ENCODE measurements at places on chromosomes 1 and 21.

DNA sequence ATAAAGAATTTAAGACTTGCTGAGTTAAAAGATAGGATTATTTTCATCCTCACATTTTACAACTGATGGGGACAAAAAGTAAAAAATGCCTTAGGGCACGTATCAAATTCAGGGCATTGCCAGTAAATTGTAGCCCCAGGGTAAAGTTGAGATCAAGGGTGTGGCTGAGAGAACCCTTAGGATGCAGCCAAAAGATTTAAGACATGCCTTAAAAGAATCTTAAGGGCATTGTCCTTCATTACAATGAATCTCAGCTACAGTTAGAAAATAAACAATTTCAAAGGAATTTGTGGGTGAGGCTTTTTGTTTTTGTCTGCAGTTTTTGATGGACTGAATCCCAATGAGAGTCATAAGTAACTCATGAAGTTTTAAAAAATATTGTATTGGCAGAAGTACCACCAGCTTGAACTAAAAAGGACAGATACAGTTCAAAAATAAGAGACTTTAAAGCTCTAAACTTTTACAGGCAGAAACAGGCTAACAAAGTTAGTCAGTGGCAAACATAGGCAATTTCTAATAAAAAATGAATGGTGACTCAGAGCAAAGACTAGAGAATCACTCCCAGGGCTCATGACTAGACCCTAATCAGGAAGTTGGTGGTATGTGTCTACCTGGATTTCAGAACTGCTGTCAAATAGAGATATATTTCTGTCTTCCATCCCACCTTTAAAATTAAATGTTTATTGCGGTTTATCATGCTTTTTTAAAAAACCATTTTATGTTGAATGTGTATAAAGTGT lies 165.1 kb upstream of the SNX7 start:
- no peak for DNase-seq

DNA sequence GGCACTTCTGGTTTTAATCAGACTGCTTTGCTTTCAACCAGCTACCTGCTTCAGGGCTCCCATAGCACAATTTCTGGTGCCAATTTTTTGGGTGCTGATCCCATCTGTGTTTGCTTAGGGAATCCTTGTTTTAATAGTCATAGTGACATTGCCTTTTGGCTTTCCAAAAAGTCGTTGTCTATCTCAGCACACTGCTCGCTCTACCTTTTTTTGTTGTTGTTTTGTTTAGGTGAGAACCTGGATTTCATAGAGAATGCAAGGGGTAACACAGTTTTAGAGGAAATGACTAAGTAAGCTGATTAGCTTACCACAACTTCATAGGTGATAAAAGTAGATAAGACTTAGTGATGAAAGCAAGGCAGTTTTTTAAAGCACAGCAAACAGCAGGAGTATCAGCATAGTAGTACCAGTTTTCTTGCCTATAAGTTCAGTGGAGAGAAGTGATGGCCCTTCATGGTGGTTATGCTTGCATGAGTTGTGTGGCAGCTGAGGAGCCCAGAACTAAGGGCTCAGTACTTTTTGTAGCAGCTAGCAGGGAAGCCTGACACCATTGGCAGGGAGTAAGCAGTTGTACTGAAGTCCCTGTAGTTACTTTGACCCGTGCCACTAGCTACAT lies 31.3 kb downstream of the NEK7 start:
- no peak for DNase-seq

DNA sequence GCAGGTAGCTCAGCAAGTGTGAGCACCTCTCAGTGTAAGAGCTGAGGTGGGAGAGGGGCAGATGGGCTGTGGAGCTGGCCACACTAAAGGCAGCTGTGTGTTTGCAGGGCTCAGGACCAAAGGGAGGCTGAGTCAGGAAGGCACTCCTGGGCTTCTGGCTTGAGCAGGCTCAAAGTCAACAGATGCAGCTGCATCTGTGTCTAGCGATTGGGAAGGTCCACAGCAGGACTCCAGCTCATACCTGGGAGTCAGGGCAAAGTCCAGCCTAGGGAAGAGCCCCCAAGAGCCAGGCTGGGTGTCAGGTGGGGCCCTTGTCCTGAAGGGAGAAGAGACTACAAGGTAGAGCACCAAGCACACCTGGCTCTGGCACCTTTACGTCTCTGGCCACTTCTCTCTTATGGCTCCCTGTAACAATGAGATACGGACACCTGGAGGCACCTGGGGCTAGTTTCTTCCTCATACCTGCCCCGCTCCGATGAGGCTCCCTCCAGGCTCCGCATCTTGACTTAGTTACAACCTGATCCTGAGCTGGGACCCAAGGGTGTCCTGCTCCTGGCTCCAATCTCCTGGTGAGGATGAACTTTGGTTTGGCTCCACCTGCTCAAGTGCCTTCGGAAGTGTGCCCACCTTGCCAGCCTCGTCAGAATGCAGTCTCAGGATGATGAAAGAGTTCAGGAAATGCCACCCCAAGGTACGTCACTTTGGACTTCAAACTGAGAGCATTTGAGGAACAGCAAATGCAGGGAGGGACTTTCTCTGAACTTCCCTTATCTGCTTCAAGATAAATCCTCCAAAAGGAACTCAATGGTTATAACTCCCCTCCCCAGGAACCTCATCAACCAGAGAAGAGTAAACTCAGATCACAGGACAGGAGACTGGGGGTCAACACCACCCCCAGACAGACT lies 21.5 kb upstream of the SLC2A1 start:
- no peak for DNase-seq

- no peak for DNase-seq
Observed at GRCh38 chr1:184299796-184300195, 87.0 kb upstream of the C1orf21 start.

DNA sequence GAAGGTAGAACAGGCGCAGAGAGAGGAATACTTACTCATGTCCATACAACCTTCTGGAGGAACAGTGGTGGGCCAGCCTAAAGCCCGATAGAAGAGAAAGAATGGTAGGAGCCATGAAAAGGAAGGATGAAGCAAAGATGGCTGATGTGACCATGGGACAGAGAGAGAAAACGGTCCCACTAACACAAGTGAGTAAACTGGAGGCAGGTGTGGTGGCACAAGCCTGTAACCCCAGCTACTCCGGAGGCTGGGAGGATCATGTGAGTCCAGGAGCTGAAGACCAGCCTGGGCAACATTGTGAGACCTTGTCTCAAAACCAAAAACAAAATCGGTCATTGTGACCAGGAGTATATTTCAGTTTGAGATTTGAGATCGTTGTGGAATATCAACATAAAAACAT lies 49.4 kb downstream of the C1orf198 start:
- DNase-seq: peak; percentile 77

GRCh38 chr1:1833456-1833855 lies 55.2 kb upstream of the NADK start:
- DNase-seq: no peak

DNA sequence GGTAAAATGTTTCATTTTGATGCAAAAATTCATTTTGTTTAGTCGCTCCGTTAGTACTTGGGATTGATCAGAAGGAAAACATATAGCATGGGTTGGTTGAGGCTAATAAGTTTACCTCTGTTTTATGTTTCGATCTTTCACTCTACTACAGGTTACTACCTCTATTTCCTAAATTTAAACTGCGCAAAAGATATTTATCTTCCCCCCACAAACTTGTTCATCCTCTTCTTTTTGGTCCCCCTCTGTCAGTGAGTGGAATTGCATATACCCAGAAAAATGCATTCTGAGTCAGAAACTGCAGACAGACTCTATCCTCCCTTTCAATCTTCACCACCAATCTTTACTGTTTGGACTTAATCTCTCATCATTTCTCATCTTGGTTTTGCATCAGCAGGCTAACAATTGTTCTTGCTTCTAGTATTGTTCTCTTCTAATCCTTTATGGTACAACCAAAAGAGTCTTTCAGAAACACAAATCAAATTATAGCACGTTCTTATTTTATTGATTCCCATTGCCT lies 316.0 kb upstream of the ADGRL4 start:
- DNase-seq: no peak

DNA sequence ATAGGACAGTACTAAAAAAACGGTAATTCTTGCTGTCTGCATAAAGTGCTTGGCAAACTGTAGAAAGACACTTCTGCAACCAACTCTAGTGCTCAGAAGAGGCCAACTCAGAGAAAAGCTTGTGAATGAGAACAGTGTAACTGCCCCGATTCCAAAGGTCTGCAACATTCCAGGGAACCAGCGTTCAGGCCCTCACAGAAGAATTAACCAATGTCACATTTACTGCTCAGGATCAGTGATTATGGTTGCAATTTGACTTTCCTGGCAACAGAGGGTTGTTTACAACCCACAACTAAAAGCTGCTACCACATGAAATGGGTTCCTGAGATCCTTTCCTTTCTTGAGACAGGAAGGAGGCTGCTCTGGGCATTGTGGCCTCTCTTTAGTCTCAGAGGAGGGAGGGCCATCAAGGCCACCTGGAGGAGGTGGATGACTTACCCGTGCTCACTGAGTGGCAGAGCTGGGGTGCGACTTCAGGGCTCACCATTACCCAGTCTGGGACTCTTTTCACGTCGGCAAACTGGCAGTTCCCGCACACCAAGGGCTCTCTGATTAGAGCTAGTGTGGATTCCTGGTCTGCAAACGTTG lies 15.3 kb downstream of the SRSF4 start:
- no peak for DNase-seq

DNA sequence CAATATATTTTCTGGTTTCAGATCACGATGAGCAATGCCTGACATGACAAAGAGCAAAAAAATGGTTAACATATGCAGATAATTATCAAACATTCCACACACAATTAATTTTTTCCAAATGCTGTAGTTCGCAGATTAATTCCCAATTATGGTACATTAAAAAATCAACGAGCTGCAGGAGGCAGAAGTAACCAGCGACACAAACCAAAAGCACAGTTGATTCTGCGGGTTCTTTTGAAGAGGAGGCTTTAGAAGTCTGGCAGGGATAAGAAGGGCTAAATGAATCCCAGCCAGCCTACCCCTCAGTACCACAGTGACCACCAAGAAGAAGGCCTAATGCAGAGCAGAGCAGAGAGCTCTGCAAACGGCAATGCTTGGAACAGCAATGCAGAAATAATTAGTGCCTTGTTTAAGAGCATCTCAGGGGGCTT lies 17.0 kb upstream of the KNCN start:
- DNase-seq: no peak

DNA sequence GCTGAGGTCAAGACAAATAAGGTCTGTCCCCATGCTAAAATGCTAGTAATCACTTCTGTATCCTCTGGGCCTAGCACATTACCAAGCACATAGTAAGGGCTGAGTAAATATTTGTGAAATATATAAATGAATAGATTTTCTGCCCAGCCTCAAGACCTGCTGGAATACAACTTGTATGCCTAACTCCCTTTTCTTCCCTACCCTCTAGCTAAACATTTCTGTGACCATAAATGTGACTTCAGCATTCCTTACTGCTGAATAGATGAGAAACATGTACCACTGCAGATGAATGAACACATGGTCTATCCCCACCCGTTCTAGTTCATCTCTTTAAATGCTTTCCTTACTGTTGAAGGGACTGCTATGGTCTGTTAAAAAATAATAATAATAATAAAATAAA lies 209.0 kb upstream of the HOOK1 start:
- no peak for DNase-seq

DNA sequence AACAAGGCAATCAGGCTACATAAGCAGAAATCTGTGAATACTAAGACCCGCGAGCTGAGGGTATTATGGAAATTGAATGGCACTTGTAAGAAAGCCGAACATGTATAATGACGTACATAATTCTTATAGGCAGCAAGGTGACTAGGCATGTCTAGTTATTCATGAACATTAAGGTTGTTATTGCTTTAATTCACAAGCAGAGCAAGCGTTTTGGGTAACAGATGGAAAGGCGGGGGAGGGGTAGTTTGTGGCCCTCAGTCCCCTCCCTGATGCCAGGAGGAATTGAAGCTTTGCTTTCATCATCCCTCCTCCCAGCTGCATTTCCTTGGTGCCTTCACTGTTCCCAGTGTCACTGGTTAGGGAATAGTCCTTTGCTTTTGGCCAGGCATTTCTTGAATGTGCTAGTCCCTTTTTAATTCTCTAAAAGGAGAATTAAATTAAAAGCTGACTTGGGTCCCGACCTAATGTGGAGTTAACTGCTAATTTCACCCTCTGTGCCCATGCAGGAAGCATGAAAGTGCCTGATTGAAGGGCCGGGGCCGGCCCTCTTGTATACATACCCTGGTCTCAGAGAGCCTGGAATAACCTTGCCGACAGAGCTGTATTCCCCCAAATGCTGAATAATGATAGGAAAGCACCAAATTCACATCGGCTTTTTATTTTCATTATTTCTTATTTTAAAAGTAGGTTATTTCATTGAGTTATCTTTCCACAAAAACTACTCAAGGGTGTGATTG lies 42.5 kb downstream of the RYR2 start:
- DNase-seq: no peak

GRCh38 chr21:41169701-41170100 lies 1.7 kb downstream of the BACE2 start:
- DNase-seq: no peak

DNA sequence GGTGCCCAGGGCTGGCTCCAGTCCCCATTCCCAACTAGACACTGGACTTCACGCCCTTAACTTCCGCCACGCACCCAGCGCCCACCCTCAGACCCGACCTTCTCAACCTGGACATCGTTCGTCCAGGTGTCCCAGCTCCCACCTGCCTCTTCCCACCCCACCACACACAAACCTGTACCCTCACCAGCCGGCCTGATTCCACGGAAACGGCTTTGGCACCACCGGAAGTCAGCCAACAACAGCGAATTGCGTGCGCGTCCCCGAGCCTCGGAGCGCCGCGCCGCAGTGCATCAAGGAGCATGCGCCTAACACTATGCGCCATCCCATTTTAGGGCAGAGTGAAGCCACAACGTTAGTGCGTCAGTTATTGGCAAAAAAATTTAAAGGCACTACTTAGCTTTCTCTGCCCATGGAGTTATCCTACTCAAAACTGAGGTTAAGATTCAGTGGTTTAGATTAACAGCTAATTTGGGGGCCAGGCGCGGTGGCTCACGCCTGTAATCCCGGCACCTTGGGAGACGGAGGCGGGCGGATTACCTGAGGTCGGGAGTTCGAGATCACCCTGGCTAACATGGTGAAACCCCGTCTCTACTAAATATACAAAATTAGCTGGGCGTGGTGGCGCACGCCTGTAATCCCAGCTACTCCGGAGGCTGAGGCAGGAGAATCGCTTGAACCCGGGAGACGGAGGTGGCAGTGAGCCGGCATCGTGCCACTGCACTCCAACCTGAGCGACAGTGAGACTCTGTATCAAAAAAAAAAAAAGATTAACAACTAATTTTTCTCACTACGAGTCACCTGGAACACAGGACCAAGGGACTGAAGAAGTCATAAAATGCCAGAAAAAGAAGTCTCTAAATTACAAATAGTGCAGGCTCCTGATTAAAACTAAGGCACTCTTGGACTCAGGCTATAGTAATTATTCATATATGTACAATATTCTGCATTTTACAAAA lies at the start of gene GON4L:
GON4L (minus strand) TSS at position 240 of the 956 bp plus-strand sequence. CDS start 3,434 bp downstream, outside the sequence.
- DNase-seq: peak; percentile 91

- no peak for DNase-seq
Observed at GRCh38 chr1:27547220-27548116, 56.5 kb downstream of the AHDC1 start.

GRCh38 chr1:31651089-31651420 lies 6.4 kb upstream of the PEF1 start:
- DNase-seq: no peak

DNA sequence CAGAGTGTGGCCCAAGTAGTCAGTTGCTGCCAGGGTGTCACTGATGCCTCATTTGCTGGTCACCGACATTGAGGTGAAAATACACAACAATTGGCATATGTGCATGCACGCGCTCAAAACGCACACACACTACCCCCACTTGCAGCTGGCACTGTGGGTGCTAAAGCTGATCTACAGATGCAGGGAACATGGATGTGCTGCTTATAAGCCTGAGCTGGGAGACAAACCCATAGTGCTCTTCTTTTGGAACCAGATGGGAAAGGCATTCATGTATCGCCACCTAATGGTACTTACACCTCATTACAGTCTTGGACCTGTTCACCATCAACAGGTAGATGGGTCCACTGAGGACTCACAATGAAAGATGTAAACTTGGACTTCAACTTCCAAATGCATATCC lies 70.3 kb upstream of the CAMK1G start:
- DNase-seq: peak; percentile 82
